ENCODE measurements at places on chromosomes 1 and 21. TPM values are rescaled to one million over a fixed set of nuclear protein-coding genes. Genes with fewer than 3 reads are reported as not detected.

DNA sequence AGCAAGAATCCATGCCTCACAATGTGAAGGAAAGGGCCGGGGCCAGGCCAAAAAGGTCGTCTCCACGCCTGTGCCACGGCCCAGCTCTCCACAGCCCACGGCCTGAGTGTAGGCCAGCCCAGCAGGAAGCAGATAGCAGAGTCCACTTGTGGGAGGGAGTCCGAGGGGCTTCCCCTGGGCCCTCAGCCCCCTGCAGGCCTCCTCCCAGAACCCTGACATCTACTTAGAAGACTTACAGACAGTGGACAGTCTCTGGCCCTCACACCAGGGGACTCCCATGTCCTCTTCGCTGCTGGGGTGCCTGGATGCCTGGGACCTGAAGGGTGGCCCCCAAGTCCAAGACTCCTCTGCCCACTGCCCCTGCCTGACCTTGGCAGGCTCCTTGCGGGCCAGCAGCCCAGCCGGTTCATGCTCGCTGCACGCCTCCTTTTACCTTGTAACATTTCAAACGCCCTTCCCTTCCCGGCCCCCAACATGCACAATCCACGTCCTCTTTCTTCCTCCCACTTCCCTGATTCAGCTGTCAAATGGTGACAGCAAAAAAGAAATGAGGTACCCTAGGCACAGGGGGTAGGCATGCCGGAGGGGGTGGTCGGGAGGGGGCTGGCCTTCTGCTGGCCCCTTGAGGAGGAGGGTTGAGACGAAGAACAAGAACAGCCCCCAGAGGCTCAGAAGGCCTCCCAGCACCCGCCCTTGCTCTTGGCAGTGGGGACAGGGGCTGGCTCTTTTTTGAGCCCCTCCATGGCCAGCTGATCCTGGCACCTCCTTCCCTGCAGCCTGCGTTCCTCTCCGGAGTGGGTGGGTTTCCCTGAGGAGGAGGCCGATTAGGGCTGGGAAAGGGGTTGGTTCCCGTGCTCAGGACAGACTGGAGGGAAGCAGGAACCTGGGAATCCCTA lies 997 bp upstream of the PTPN7 start:
- no peak for DNase-seq

- no peak for DNase-seq
These were observed 139.4 kb upstream of the CAMK1G start for GRCh38 chr1:209443975-209444651.

DNA sequence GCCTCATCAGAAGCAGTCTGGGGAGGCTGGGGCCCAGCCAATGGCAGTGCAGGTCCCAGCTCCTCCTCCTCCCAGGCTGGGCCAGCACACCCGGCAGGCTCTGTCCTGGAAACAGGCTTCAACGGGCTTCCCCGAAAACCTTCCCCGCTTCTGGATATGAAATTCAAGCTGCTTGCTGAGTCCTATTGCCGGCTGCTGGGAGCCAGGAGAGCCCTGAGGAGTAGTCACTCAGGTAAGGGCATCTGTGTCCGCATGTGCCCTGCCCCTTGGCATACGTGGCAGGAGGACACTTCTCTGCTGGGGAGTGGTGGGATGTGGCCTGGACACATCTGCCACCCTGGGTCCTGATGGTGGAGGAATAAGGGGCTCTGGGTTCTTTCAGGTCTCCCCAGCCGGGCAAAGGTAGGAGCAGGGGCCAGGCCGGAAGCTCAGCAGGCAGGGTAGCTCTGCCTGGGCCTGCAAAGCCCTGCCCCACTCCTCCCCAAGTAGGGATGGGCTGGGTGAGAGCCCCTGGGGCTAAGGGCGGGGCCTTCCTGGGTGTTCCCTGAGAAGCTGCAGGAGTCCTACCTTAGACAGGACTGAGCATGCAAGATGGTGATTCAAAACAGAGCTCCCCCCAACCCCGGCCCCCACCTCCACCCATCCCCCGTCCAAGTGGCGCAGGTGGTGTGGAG lies at the start of gene GJB5:
TSS of gene GJB5 (plus strand) at position 84 of the 674 bp plus-strand sequence. CDS start 2,284 bp downstream, outside the sequence.
- DNase-seq = no peak

DNA sequence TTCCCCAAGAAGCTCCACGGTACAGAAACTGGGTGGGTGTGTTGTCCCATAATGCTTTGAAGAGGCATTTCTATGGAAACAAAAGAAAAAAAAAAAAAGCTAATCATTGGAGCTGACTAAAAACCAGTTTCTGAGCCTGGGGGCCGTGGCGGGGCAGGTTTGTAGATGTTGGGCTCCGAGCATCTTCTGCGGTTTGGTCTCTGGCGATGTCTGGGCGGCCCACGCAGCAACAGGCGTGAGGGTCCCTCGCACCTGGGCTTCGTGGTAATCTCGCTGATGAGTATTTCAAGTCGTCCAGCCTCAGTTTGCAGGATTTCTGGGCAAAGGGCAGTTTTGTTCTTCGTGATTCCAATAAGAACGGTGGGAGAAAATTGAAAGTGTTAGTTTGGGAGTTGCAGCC lies 6.8 kb downstream of the TP73 start:
- no peak for DNase-seq

The BRINP3 gene
- not detected for polyA plus RNA-seq

The BTBD19 gene
- 0.26 TPM for polyA plus RNA-seq

The LCE5A gene
- not detected for polyA plus RNA-seq
